ENCODE measurements at places on chromosomes 16 and 17.

DNA sequence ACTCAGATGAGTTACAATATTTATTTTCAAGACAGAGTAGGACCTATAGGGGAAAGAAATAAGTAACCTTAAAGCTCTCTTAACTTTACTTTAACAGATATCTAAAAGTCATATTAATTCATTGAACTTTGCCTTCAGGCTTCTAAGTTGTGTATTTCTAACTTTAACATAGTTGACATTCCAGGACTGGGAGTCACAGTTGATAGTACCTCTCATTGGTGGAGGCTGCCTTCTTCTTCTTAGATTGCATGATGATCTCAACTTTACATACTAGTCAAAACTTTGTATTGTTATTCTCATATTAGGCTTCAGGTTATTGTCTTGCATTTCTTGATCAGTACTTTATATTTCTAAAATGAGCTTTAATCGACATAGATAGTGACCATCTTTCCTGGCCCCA is 350.1 kb upstream of the KIF2B start:
- DNase-seq = no peak

DNA sequence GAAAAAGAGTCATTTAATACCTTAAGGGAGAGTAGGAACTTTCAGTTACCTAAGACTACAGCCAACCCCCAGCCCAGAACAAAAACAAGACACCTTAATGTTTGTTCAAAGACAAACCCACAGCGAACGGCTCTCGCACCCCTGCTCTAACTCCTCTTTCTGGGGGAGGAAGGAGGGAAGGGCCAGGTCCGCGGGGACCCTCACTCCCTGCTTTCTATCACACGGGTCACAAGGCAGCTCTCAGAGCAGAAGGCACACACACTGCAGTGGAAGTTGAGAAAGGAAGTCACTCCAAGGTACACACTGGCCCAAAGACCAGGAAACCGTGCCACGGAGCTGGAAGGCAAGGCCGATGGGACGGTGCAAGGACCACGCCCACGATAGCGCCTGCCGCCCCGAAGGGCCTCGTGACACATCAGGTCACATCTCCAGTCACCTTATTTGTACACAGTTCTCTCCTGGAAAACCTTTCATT is 10.0 kb downstream of the LITAFD start:
- DNase-seq = no peak

- DNase-seq = peak; percentile 62
Measured at GRCh38 chr17:29931231-29931932, 1.4 kb upstream of the SSH2 start.

DNA sequence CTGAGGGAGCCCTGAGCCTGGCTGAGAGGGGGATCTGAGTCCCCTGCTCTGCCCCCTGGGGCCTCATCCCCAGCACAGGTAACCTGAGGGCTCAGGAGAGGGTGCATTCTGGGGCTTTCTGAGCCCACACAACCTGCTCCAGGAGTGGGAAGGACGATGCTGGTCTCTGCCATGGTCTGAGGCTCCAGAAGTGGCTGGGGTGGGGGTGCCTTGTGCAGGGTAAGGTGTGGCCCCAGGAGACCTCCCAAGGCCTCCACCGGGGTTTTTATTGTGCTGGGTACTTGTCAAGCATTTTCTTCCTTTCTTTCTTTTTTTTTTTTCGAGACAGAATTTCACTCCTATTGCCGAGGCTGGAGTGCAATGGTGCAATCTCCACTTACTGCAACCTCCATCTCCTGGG is 300 bp downstream of the CTRB1 start:
- DNase-seq = no peak

- no peak for DNase-seq
Measured at GRCh38 chr16:65222049-65222448, 100.2 kb upstream of the CDH11 start.

GRCh38 chr17:73191443-73192205 is 1.2 kb upstream of the COG1 start:
- DNase-seq = peak; percentile 45

DNA sequence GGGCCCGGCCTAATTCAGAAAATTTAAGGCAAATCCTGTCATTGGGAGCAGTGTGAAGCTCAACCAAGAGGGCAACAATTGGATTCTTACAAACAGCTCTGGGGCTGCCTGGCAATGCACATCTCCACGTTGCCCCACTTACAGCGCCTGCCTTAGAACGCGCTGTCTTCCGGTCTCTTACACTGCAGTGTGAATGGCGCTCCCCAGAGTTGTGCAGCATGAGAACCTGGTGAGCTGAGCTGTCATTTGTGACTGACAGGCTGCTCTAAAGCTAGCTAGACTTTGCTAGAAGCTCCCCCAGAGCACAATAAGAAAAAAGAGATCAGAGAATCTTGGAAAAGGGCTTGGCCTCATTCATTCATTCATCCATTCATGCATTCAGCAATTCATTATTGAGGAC is 64.5 kb upstream of the PLCG2 start:
- DNase-seq = no peak

- no peak for DNase-seq
Measured at GRCh38 chr17:31935512-31935911, 1.3 kb upstream of the SUZ12 start.

GRCh38 chr17:9472094-9472493 is 103.5 kb downstream of the STX8 start:
- DNase-seq = no peak

GRCh38 chr17:3985846-3986245 is 21.6 kb upstream of the ATP2A3 start:
- DNase-seq = no peak

DNA sequence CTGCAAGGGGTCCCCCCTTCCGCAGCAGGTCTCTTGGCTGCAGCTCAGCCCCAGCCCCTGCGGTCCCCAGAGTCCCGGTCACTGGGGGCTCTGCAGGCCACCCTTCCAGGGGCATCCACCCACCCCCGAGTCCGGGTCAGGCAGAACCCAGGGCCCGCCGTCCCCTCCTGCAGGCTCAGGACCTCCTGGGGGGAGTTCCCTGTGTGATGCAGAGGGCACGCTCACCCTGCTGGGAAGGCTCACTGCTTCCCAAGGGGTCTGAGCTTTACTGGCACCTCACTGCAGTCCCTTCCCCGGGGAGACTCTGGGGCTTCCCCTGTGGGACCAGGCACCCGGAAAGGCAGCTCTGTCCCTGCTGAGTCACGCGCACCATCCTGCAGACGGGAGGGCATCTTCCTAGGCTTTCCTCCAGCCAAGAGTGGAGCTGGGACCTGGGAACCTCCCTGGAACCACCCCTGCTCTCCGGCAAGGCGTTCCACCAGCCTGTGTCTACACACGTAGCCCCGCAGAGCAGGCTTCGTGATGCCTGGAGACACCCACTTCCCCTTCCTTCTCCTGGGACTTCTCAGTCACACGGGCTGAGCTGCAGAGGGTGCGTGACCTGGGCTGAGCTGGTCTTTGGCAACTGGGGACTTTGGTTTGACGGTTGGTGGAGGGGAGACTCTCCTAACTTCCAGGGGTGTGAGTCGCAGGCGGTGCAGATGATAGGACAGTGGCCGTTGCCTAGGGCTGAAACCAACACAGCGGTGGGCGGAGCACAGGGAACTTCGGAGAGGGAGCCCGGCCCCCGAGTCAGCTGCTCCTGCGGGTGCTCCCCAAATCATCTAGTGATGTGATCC is 23.4 kb downstream of the SLC25A10 start:
- no peak for DNase-seq

DNA sequence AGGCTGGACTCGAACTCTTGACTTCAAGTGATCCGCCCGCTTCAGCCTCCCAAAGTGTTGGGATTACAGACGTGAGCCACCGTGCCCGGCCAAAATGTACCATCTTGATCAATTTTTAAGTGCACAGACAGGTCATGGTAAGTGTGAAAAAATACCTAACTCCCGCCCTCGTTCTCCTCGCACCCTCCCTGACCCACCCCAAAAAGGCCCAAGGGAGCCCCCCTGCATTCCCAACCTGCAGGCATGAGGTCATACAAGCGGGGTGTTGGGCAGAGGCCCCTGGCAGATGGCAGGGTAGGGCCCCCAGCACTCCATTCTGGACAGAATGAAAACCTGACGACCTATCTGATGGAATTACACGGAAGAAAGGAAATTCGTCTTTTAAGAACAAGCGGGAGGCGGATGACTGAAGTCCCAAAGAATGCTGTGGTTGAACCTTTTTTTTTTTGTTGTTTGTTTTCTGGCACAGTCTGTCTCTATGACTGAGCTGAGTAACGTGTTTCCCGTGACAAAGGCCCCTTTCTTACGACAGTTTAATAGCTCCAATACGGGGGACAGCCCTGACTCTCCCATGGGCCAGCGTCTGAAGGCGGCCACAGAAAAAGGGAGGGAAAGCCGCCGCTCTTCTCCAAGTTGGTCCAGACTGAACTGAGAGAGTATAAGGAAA is 376.4 kb downstream of the SLC39A11 start:
- no peak for DNase-seq

DNA sequence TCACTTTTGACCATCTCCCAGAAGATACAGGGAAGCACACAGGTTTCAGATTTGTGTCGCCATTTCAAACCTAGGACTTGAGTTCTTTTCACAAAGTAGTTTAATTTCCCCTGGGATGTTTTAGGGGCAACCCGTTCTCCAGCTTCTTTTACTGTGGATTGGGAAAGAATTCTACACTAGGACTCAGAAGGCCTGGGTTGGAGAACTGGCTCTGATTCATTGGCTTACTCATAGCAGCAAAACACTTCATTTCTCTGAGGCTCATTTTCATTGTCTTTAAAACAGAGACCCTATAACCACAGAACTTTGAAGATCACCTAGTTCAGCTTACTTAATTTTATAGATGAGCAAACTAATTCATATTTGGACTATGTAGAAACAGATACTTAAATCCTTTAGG is 175.9 kb upstream of the SALL1 start:
- DNase-seq = no peak

DNA sequence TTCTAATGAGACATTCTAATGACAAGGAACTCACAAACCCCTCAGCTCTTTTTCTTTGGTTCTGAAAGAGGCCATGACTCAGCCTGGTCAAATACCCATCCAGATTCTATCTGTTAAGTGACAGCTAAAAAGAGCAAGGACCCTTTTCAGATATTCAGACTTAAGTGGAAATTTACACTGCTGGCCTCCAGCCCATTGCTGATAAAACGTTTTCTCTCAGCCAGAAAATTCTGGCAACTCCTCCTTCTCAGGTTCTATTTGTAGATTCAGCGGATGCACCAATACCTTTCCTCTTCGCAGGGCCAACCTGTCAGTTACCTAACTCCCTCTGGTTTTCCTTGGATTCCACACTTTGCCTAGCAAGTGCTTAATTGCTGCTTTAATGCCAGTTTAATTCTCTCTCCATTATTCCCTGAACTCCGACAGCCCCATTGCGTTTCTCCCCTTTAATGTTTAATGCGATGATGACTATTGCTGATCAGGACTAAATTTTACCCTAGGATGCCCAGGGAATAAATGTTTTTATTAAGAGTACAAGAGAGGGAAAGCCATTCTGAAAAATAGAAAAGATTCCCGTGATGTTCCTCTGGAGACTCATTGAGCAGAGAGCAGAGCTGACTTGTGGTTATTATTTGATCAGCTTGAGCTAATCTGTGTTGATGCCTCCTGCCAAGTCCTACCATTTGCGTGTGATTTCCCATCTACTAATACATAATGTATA is 35.9 kb upstream of the TOM1L1 start:
- no peak for DNase-seq

DNA sequence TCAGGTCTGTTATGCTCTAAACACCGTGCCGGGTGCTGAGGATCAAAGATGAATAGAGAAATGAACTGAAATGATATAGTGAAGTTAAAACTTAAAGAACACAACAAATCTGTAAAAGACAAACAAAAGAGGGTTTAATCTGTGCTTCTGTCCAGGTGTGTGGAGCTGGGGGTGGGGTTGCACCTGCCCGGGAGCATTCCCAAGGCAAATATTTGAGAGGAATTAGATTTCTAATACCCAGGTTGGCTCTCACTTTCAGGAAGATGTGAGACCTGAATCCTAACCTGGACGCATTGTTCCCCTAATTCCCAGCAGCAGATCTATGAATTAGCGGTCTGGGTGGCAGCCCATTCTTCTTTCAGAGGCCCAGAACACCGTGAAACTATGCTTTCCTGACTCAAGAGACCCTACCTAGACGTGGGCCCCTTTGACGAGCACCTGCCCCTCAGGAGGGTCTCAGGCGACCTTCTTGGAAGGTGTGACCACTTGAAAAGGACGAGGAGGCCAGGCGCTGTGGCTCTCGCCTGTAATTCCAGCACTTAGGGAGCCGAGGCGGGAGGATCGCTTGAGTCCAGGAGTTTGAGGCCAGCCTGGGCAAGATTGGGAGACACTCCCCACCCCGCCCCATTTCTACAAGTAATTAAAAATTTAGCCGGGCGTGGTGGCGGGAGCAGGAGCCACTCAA is 677 bp upstream of the RANGRF start:
- DNase-seq = no peak

Measured in stimulated activated CD8-positive, alpha-beta memory T cell treated with anti-CD3 and anti-CD28 coated beads, Interleukin-7, amount 100 ng/mL, for 48 hours (primary cell).